NCI-H748 treated with DMSO at 0.1 percent for 48 hours (cell line): ENCODE measurements at places on chromosomes 6 and 20.

- no peak for DNase-seq
Observed at GRCh38 chr6:28884423-28885131, 39.2 kb downstream of the TRIM27 start.

DNA sequence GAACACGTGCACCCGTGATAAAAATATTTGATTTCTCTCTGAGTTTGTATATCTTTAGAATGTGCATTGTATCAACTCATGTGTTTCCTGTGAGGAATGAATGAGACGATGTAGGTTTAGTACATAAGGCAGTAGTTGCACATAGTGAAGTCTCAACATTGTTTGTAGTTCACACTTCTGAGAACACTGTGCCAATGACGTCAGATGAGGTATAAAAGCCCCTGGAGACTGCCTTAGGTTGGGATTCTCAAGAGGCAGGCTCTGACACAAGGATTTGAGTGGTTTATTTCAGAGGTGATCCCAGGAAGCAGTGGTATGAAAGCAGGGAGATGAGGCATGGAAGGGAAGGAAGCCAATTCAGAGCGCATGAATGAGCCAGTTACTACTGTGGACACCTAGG is 2.6 kb upstream of the NKAIN2 start:
- no peak for DNase-seq

GRCh38 chr6:142294679-142295078 is 7.1 kb upstream of the ADGRG6 start:
- DNase-seq, result no peak

DNA sequence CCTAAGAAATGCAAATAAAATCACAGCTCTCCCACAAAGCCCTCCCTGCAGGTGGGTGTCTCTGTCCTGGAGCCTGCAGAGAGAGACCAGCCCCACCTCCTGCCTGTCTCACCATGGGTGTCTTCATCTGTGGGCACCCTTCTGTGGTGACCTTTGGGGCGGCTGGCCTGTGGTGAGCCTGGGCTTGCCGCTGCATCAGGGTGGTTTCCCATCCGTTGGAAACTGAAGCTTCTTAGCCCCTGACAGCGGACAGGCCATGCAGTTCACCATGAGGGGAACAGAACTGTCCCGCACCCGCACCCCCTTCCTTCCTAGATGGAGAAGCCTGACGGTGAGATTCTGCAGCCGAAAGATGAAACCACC is 42.3 kb upstream of the FRMD1 start:
- no peak for DNase-seq

GRCh38 chr6:129733290-129733689 is 23.3 kb upstream of the ARHGAP18 start:
- no peak for DNase-seq

DNA sequence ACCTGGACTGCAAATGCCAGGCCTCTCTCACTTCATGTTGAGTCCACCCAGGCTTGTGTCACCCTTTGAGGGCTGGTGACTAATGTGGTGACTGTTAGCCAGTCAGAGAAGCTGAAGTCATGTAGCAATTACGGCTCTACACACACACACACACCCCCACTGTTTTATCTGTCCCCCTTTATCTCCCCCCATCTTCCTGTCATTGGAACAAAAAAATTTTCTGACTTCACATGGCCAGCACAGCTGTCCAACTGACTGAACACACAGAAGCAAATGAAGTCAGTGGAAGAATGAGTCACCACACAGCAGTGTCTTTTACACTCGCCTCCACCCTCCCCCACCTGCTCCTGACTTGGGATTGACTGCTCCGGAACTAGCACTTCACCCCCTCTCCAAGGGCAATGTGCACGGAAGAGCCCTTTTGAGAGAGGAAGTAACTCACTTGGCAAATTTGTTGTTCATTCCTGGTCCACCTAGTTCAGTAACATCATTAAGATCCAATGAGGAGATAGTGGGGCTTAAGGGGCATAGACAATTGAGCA is 198.0 kb downstream of the RNF144B start:
- peak; percentile 24 for DNase-seq

- DNase-seq, result no peak
Observed at GRCh38 chr6:74087899-74088298, 391.9 kb downstream of the CD109 start.

GRCh38 chr6:150312395-150312794 is 56.4 kb upstream of the IYD start:
- DNase-seq, result no peak

- DNase-seq, result no peak
Observed at GRCh38 chr6:128558924-128559323, 38.5 kb upstream of the PTPRK start.

GRCh38 chr6:99498421-99498820 is 16.8 kb downstream of the USP45 start:
- no peak for DNase-seq

- no peak for DNase-seq
Observed at GRCh38 chr6:125957391-125957693, 772 bp downstream of the HINT3 start.

DNA sequence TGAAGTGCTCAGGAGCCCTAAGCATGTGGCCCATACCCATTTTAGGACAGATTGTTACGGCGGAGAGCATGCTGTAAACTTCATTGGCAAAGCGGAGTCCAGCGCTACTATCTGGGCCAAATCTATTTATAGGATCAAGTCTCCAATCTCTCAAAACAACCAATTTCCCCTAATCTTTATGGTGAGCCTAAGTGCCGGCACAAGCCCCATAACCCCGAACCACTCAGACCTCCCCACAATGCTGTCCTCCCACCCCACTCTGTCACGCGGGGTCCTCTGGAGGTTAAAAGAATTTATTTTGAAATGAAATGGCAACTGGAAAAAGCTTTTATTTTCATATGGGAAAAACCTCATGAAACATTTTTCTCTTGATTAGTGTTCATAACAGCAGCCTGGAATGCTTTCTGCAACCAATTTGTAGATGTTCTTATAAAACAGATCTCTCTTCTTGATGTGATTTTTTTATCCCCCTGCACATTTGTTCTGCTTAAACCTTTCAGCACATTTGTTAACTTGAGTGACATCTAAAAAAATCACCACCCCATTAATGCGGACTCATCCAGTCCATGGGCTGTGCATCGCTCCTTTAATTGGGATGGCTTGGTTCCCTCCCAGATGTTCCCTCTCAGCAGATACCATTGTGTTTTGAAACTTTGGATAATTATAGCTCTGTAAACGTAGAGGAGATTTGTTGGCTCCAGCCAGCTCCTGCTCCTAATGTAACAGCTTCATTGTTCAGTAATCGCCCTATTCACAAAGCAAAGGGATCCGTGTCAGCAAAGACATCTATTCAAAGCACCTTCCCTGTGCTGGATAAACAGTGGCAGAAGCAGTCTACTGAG is 323.6 kb downstream of the CD83 start:
- peak; percentile 100 for DNase-seq

DNA sequence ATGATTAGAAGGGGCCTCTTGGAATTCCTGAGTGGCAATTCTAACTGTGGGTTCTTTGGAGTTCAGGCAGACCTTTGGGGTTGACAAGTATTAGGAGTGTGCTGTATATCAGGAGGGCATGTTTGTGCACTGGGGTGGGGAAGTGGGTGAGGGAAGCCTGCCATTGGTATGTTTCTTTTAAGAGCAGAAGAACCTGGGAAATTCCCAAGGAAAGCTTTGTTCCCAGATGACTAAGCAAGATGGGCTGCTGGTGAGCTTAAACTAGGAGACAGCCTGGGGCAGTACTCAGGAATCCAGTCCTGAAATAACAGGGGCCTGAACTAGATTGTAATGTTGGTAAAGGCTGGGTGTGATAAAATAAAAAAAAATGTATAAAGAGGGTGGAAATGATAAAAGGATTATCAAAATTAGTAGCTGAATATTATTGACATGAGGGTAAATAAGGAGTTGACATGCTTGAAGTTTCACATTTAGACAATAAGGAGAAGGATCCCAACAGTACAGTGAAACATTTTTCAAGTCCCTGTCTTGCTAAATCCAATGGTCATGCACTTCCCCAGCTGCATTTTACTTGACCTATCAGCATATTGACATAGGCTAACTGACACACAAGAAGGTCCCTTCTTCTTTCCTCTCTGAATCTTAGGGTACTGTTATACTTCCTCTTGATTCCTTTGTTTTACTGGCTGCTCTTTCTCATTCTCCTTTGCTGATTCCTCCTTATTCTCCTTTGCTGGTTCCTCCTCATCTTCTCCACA is 18.4 kb upstream of the IFNGR1 start:
- no peak for DNase-seq

DNA sequence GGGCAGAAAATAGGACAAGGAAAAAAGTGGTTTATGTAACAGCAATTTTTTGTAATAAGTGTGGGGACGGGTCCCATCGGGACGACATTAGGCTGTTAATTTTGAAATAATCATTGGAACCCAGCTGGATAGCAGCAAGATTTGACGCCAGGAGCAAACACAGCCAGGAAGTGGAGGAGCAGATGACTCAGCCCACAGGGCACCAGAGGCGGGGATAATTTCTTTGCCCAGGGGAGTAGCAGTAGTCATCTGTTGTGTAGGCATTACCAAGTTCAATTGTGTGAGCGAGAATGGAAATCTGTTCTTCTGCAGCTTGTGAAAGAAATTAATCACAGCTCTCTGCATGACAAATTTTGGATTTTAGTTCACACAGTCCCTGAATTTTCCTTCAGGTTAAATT is 22.6 kb upstream of the RIN2 start:
- DNase-seq, result no peak

GRCh38 chr20:59295531-59295930 is 4.9 kb upstream of the EDN3 start:
- no peak for DNase-seq

DNA sequence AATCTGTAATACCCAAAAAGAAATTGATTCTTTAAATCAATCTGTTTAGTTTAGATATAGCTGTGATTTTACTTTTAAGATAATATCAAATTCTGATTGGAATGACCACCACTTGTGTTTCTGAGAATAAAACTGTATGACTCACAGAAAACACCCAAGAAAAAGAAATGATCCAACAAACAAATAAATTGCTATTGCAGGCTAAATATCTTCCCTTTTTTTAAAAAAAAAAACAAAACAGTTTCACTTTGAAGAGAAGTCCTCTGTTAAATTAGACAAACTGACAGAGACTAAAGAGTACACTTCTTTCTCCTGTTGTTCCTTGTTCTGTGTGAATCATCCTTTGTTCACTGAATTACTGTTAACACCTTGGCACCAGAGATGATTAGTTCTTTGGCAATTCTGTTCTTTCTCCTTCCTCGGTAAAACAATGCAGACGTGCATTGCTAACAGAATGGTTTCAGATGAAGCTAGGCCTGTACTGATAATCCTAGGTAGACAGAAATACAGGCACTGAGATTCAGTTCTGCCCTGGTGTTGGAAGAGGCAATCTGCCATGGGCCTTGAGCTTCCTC is 895.2 kb upstream of the CITED2 start:
- no peak for DNase-seq

DNA sequence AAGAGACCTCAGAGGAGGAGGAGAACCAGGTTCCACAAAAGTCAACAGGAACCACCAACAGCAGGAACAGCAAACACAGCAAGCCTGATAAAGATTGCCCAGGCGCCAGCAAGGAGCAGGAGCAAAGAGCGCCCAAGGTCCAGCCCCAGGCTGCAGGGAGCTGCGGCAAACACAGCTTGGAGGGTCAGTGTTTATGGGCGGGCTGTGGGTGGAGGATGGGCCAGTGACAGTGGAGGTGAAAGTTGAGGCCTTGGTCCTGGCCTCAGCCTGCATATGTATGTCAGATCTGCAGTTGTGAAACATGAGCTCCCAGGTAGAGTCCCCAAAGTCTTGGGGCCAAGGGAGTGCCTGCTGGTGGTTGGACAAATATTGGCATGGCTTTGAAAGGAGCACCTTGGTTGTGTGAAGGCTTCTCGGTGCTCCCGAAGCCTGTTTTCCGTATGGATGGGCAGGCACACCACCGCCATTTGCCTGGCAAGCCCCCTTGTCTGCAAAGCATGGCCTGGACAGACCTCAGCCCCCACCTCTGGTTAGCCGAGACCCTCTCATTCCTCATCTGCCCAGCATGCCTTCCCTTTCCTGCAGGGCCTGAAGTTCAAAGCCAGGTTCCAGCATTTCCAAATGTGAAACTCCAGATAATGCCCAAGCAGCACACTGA is 2.0 kb upstream of the CAPN11 start:
- no peak for DNase-seq

- DNase-seq, result no peak
Observed at GRCh38 chr20:46576774-46577395, 26.4 kb upstream of the OCSTAMP start.

- DNase-seq, result no peak
Observed at GRCh38 chr6:162708971-162709370, 18.6 kb downstream of the PRKN start.
